ENCODE measurements at places on chromosomes 12 and 14.

- no peak for DNase-seq
Measured at GRCh38 chr12:19692566-19692965, 253.3 kb downstream of the AEBP2 start.

DNA sequence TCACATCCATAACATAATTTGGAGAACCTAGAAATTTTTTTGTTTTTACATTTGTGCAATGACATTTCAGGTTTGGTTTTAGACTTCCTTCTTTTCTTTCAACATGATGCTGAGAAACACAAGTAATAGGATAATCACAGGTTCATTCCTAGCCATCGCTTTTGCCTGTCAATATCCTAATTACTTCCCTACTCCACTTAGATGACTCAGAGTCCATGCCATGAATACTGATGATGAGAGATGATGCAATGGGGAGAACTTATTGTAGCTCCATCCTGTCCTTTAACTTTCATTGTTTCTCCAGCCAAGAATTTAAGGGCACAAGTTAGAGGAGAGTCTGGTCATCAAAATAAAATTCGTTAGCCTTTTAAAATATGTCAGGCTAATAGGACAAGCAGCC, 101.3 kb downstream of the PTPRO start:
- no peak for DNase-seq

DNA sequence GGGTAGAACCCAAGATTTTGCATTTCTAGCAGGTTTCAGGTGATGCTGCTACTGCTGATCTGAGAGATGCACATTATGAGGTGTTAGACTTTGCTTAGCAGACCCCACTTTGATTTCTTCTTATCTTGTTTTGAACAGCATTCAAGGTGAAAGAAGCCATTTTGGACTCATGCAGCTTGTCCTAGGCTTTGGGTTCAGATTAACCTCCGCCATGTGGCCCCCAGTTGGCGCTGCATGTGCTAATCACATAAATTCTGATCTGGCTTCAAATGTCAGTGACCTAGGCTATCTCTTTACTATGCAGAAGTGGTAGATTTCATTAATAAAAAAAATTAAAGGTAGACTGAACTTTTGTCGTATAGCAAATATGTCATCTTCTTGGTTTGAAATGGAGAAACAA, 89.8 kb upstream of the DYRK2 start:
- no peak for DNase-seq

- no peak for DNase-seq
Measured at GRCh38 chr14:29637411-29637810, 290.2 kb downstream of the PRKD1 start.

GRCh38 chr12:127559349-127560040, 707.5 kb upstream of the TMEM132C start:
- DNase-seq, result peak; percentile 29

DNA sequence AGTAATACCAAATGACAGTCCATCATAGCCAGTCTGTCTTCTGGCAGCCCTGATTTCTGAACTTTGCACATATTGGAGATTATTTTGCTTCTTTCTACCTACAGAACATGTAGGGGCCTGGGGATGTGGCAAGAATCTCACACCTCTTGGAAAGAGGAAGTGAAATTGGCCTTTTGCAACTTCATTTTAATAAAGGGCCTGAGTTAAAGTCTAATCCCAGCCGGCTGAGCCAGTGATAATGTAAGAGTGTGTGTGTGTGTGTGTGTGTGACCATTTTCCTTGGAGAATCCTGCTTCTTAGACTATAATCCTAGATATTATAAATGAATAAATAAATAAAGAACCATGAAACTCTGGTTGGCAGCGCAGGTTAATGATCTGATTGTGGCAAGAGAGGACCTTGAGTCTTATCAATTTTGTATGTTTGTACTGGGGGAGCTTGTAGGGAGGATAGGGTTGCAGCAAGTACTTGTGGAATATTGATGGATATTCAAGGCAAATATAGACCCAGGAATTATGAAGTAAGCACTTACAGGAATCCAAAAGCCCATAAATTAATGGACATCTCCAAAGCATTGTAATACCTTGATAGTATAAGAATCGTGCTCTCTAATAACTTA, 233.2 kb upstream of the AMIGO2 start:
- no peak for DNase-seq

GRCh38 chr12:51023625-51024382, 2.4 kb downstream of the SLC11A2 start:
- DNase-seq, result no peak

DNA sequence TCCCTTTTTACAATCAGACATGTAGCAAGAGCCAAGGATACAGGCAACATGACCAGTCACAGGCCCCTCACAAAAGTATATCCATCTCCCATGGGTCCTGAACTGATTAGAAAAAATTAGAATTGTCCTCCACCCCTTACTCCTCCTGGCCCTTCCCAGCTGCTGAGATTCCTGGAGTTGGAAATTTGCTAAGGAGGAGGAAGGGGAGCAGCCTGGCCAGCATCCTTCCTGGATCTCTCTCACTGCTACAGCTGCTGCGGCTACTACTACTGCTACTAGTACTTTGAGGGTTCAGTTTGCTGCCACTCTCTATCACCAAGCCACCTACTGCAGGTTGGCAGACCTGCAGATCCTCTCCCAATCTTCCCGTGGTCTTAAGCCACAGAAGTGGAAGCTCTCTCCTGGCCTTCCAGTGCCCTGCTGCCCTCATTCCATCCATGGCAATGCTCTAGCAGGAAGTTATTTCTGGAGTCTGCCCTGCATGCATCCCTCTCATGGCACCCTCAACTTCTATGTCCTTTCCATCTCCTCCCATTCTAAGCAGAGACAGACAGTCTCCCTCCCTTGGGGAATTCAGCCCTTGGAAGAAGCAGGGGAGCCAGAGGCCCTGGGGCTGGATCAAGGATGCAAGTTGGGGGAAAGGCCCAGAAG, 1.0 kb downstream of the ITGA7 start:
- DNase-seq, result no peak

GRCh38 chr14:39395555-39396254, 36.5 kb downstream of the FBXO33 start:
- no peak for DNase-seq
